ENCODE measurements at places on chromosomes 6 and 20.

DNA sequence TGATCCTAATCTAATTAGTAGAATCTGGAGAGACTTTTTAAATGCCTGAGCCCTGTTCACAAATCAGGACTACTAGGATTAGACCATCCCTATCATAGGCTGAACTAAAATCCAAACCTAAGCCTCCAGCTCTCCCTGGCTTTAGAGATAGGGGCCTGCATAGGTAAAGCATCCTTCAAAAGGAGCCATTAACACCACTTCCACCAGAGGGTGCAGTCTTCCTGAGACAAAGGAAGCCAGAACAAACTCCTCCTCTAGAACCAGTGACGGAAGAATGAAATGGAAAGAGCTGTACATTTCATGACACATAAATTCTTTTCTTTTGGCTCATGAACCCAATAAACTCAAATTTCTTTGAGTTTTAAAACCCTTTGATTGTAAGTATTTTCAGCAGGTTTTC, 291.2 kb upstream of the ADGRB3 start:
- ATAC-seq: no peak

- no peak for ATAC-seq
Measured at GRCh38 chr6:163999475-164000125, 585.1 kb downstream of the QKI start.

DNA sequence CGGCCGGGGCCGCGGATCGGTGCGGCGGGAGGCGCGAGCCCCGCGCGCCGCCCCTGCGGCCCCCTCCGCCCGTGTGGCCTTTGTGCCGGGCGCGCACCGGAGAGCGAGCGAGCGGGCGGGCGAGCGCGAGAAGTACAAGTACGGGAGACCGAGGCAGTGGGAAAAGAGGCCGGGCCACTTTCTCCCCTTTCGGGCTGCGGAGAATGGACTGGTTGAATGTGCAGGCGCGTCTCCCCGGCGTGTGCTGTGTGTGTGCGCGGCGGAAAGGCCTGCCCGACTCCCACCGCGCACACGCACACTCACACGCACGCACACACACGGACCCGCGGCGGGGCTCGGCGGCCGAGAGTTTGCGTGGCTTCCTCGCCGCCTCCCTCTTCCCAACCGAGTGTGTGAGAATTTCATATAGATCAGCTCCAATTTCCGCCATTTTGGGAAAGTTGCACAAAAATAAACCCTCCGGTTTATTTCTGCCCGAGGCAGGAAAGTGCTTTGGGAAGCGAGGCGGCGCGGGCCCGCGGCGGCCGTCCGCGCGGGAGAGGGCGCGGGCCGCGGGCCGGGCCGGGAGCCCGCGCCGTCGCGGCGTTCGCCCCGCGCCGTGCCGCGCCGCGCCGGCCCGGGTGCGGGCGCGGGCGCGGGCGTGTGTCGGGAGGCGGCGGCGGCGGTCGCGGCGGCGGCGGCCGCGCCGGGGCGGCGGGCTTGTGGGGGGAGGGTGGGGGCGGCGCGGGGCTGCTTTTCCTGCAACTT, 1.1 kb downstream of the L3MBTL3 start:
- ATAC-seq: peak; percentile 19

DNA sequence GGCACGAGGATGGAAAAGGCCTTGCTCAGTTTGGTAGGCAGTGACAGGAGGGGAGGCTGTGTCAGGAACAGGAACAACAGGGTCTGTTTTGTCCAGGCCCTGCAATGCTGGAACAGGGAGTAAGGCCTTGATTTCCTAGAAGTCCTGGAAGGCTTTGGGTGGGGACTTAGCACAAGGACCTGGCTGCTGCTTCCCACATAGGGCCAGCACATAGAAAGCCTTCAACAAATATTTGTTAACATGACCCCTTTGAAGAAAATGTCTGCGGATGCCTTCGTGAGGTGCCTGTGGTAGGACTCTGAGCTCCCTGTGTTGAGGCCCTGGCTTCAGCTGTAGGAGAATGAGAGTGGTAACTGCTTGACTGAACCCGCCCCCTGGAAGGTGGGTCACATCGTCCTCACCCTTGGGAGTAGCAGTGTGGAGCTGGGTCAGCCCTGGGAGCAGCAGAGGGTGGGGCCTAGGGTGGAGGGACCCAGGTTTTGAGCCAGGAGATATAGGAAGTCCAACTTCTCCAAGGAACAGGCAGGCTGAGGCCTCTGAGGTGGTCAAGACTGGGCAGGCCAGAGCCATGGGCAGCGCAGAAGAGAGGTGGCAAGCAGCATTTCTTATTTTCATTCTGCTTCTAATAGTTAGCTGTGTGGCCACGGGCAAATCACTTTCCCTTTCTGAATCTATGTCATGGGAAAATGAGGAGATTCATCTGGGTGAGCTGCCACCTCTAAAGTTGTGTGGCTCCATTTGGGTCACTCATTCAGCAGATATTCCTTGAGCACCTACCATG, 50.0 kb downstream of the CNBD2 start:
- no peak for ATAC-seq

DNA sequence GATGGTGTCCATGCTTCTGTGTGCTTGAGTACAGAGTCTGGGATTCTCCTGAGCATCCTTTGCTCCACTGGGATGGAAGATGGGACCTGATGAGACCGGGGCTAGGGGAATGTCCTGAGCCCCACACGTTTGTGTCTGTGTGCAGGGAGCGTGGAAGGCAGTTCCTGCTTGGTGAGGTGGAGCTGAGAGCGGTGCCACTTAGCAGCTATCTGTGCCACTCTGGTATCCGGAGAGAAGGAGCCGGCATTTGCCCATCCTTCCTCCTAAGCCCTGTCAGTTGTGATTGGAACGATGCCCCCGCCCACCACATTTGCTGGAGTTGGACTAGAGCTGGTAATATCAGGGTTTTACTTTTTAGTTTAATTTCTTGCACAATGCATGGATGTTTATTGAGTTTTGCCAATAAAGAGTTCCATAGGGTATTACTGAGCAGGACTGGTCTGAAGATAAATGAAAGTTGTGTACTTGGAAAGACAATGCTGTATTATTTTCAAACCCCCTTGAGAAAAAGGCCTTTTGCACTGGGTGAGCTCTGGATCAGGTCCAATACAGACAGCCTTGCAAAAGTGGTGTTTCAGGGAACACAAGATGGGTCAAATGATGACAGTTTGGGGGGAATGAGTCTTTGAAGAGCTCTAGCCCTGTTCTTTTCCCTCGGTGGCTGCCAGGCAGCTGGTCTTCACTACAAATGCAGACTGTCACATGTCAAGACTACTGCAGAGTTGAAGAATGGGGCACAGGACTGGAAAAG, 130.8 kb downstream of the SYCP2 start:
- no peak for ATAC-seq

DNA sequence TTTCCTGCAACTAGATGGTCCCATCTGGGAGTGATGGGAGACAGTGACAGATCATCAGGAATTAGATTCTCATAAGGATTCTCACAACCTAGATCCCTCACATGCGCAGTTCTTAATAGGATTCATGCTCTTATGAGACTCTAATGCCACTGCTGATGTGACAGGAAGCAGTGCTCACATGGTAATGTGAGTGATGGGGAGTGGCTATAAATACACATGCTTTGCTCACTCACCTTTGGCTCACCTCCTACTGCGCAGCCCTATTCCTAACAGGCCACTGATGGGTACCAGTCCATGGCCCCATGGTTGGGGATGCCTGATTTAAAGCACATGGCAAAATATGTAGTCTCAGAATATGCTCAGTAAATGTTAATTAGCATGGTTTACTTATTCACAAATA, 80.6 kb upstream of the MBOAT1 start:
- ATAC-seq: peak; percentile 44

- no peak for ATAC-seq
Measured at GRCh38 chr6:21678990-21679389, 85.4 kb downstream of the SOX4 start.

- no peak for ATAC-seq
Measured at GRCh38 chr6:134278000-134278399, 39.9 kb downstream of the SGK1 start.

GRCh38 chr6:40755749-40756452, 168.7 kb upstream of the LRFN2 start:
- no peak for ATAC-seq

GRCh38 chr6:14718861-14719260, 527.0 kb upstream of the JARID2 start:
- no peak for ATAC-seq

DNA sequence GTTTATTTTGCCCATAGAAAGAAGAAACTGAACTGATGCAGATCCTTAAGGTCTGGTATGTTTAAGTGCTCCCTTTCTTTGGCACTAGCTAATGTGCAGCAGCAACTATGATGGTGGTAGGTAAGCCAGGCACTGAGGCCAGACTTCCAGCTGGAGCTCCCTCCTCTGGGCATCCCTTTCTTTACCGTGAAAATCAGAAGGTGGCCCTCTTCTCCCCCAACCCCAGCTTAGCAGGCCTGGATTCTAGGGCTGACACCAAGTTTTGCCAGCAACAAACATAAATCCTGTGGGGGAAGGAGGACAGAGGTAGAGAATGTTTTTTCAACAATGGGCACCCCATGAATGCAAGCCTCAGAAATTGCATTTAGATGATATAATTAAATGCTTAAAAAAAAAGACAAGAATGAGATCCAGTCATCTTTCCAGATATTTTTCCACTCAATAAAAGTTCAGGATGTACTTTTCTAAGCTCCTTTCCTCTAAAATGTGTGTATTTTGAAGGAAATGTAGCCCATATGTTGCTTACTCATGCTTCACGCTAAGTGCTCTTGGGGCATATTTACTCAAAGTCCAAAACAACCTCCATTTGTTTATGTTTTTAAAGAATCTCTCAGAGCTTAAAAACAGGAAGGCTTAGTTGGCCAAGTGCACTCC, 123.9 kb upstream of the NXT1 start:
- ATAC-seq: no peak

- no peak for ATAC-seq
Measured at GRCh38 chr20:17614812-17615644, 45.2 kb downstream of the DSTN start.

GRCh38 chr6:149184523-149184922, 133.0 kb upstream of the TAB2 start:
- no peak for ATAC-seq

DNA sequence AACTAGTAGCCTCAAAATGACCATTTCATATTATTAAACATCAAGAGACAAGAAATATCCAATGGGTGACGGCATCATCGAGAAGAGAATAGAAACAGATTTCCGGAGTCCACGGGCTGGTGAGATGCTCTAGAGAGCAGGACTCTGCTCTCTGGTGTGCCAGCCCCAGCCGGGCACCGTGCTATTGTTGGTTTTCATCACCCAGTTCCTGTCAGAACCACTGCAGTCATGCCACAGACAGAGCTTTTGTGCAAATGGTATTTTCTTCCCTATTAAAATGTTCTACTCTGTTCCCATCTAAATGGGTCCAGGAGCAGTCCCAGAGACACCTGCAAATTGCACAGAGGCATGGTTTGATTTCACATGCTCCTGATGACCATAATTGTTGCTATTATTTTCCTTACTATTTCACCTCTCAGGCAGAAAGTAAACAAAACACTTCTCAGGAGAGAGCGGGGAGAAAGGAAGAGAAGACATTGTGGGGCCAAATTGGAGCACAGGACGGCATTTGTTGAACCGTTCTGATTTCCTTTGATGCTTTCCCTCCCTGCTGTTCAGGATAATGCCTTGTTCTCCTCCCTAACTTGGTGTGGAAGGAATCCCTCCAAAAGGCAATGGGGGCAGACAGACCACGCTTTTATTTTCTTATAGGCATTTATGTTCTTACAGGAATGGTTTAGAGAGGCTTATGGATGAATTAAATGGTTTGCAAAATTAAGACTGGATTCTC, 11.4 kb upstream of the RAMACL start:
- ATAC-seq: no peak

- no peak for ATAC-seq
Measured at GRCh38 chr6:56040889-56041301, 165.5 kb upstream of the BMP5 start.

- ATAC-seq: no peak
Measured at GRCh38 chr6:55379471-55379870, 52.2 kb downstream of the GFRAL start.

- ATAC-seq: no peak
Measured at GRCh38 chr6:104281370-104281769, 578.3 kb downstream of the HACE1 start.

DNA sequence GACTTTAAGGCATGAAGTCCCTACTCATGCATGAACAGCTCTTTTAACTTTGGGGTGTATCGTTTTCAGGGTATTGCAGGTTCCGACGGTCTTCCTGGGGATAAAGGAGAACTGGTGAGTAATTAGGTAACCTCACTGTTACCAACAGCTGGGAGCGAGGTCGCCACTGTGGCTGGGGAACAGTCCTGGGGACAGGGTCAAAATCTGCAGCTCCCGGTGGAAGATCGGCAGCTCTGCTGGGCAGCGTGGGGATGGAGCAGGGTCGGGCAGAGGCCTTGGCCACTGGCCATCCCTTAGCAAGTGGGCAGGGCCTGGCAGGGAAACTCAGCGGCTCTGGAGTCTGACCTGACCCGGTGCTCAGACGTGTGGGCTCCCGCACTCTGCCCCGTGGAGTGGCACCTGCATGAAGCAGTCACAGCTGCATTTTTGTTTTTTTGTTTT, 16.1 kb downstream of the COL9A3 start:
- ATAC-seq: no peak

DNA sequence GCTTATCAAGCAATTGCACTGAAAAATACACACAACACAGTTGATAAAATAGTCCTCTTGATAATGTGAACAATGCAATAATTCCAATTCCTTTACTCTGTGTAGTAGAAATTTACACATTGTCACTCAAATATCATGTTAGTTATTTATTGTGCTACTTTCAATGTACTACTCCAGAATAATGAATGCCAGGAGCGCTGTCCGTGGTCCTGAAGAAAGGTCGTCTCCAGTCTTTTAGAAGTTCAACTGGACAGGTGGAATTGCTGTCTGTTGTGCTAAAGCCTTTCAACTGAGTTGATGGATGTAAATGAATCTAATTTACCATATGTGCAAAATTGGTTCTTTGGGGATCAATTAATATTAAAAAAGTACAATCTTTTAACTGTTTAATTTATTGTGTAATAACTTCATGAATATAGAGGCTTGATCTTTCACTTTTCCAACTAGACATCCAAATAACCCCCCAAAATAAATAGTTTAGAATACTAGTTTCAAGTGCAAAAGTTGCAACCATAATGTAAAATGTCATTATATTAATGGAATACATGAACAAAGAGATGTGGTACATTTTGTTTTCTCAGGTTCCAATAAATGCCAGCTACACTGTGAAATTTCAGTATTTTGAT, 3.2 kb downstream of the GRIK2 start:
- ATAC-seq: no peak

GRCh38 chr20:35669221-35669620, 4.5 kb upstream of the CPNE1 start:
- no peak for ATAC-seq

GRCh38 chr6:73983367-73983766, 287.4 kb downstream of the CD109 start:
- no peak for ATAC-seq

GRCh38 chr6:154166140-154166539, 127.1 kb downstream of the OPRM1 start:
- no peak for ATAC-seq

GRCh38 chr6:64013011-64013410, 377.4 kb downstream of the PHF3 start:
- ATAC-seq: no peak
